Colonic mucosa (tissue), 4 donors: ENCODE measurements at places on chromosomes 11 and 22. TPM values are rescaled to one million over a fixed set of nuclear protein-coding genes. Genes with fewer than 3 reads are reported as not detected.

DNA sequence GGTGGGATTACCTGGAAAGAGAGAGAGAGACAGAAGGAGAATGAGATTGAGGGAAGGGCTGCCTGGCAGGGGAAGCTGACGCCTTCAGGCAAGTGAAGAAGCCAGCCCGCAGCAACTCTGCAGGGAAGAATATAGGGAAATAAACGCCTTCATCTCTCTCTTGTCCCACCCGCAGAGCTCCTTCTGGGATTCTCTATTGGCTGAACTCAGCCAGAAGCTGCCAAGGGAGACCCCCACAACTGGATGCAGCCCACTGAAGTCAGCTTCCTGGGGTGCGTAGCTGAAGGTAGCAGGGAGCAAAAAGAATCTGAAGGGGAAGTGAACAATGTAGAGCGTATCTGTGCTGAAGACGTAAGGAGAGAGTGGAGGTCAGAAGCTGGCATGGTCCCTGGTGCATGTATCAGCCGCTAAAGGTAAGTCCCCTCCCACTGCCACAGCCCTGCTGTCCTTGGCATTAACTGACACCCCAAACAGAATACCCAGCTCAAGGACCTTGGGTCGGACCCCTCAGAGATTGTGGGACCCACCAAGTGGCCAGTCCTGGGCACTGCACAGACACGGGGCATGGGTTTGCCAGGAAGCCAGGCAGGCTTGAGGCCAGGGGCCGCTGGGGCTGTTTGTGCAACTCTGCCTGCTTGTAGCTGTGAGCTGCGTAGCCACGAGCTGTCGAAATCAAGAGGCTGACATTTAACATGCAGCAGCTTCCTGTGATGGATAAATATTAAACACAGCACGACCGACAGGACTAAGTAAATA, 469.9 kb downstream of the MN1 start:
- no peak overlapping the region for H3K27ac ChIP-seq
- DNase-seq = no peak
- H3K27me3 ChIP-seq = peaks cover 5% of the 10 kb centered on the region

GRCh38 chr11:44708009-44708408, 18.8 kb upstream of the TSPAN18 start:
- H3K27ac ChIP-seq = no peak overlapping the region
- H3K4me3 ChIP-seq = no peak overlapping the region
- no peaks in the 10 kb centered on the region for H3K36me3 ChIP-seq
- no peaks in the 10 kb centered on the region for H3K27me3 ChIP-seq
- H3K4me1 ChIP-seq = no peaks in the 10 kb centered on the region

DNA sequence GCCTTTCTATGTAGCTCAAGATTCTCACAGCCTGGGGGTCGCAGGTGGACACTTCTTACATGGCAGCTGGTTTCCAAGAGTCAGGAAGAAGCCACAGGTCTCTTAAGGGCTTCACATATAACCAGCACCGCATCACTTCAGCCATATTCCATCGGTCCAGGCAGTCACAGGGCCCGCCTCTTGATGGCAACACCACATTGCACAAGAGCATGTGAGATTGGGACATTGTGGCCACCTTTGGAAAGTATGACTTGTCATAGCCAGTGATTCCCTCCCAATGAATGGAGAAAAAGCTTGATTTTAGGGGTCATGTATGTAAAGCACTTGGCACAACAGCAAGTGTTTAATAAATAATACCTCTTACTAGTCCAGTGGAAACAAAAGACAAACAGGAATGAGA, 98.3 kb downstream of the NCAM1 start:
- H3K4me1 ChIP-seq = no peaks in the 10 kb centered on the region
- H3K27ac ChIP-seq = no peak overlapping the region
- no peak for DNase-seq
- no peak overlapping the region for H3K4me3 ChIP-seq
- H3K36me3 ChIP-seq = no peaks in the 10 kb centered on the region

DNA sequence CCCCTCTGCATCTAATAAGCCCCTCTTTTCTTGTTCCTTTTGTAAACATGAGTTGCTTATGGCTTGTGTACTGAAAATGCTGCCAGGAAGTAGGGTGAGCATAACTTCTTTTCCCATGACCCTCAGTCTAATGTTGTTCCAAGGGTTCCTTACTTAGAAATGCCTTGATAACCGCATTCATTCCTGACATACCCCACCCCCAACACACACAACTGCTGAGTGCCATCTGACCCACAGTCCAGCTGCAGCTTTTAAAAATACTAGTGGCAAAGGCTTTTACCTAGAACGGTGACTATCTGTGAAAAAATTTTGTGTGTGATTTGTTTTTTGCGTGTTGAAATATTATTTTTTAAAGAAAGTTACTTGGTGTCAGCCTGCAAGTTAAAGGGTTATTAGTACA, 52.6 kb downstream of the ARHGAP42 start:
- H3K4me1 ChIP-seq = no peaks in the 10 kb centered on the region
- no peak overlapping the region for H3K4me3 ChIP-seq
- no peak for DNase-seq

DNA sequence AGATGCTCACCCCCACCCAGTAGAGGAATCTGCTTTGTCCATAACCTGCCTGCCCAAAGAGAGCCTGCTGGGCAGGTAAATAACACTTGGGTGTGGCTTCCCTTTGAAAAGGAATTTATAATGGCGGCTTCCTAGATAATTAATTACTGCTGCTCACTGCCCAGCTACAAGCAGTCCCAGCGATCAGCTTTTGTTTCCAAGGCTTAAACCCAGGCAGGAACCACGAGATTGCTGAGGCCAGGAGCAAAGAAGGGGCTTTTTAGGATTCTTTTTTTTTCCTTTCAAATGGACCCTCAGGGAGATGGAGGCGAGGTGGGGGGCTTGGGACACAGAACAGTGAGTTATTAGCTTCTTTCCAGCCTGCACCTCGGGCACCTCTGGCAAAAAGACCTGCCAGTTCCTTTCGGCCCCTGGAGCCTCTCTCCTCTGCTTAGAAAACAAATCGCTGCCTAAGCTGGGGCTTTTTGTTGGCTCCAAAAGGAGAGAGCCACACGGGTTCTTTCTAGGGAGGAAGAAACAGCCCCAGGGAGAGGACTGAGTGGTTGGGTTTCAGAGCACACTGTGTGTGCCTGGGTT, 107.2 kb downstream of the TSPAN18 start:
- H3K27ac ChIP-seq = no peak overlapping the region
- H3K36me3 ChIP-seq = no peaks in the 10 kb centered on the region
- DNase-seq = no peak
- no peaks in the 10 kb centered on the region for H3K4me1 ChIP-seq

- no peak overlapping the region for H3K27ac ChIP-seq
- H3K27me3 ChIP-seq = no peaks in the 10 kb centered on the region
- DNase-seq = no peak
- H3K4me3 ChIP-seq = no peak overlapping the region
Measured at GRCh38 chr11:13672576-13673210, 4.2 kb downstream of the FAR1 start.

GRCh38 chr11:106697058-106697457, 321.2 kb downstream of the GUCY1A2 start:
- no peaks in the 10 kb centered on the region for H3K36me3 ChIP-seq
- no peaks in the 10 kb centered on the region for H3K27me3 ChIP-seq

PDE3B gene
- 23.6 TPM for total RNA-seq

GRIA4 gene
- 0.69 TPM for total RNA-seq

RBX1 gene
- total RNA-seq = 37.7 TPM

MYBPC3 gene
- not detected for total RNA-seq
